ENCODE measurements at places on chromosomes 11 and 22.

DNA sequence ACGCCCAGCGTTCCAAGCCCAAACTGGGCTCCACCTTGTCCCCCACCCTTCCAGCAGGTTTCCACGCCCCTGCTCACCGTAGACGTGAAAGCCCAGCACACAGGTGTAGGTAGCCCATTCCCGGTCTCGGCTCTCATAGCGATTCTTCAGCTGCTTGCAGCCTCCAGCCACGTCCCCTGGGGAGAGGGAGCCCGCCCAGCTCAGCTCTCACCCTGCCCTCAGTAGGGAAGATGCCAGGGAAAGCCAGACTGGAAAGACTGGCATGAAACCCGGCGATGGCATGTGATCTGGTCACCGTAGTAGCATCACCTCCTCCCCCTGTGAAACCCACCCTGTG lies 1.4 kb upstream of the MTA2 start:
- no peak for DNase-seq

GRCh38 chr11:117993988-117994745 lies 8.0 kb downstream of the IL10RA start:
- DNase-seq, result no peak

DNA sequence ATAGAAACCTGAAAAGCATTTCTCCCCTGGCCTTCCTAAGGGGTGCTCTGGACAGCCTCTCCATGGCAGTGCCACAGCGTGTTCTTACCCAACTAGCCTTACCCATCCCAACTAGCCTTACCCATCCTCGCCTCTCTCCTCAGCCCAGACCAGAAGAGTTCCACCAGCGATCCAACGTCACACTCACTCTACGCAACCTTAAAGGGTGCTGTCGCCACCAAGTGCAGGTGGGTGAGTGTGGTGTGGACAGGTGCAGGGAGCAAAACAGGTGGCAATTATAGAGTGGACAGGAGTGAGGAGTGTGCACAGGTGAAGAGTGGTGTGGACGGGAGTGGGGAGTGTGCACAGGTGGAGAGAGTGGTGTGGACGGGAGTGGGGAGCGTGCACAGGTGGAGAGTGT lies 17.8 kb downstream of the TMEM121B start:
- no peak for DNase-seq

DNA sequence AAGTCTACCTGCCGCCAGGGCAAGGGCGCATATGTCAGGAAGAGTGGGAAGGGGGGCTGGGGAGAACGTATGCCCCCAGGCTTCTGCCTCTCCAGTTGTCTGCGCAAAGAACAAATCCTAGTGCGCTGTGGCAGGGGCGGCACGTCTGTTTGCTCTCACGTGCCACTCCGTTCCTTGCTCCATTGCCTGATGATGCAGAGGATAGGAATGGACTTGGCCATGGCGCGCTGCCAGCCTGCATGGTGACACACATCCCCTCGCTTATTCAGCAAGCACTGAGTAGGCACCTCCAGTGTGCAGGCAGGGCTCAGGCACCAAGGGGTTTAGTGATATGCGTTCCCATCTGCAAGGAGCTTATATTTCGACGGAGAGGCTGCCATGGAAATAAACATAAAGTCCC lies 45.4 kb upstream of the SLC22A12 start:
- DNase-seq, result no peak

GRCh38 chr22:22815397-22816170 lies 72.0 kb upstream of the IGLL5 start:
- no peak for DNase-seq

DNA sequence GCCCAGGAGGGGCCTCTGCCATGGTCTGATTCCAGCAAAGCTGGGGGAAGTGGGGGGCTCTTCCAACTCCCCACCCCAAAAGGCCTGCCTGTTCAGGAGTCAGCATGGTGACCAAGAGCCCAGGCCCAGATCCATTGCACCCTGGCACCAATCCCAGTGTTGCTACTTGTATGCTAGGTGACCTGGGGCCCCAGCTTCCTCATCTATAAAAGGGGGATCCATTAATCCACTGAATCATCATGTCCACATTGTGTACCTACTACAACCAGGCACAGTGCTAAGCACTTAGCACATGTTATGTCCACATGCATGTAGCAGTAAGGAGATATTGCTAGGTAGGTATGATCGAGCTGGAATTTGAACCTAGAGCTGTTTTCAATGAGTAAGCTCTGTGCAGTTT lies 2.0 kb downstream of the SYT12 start:
- DNase-seq, result no peak

- peak; percentile 66 for DNase-seq
Measured at GRCh38 chr11:76797341-76798201, 14.4 kb downstream of the TSKU start.

GRCh38 chr22:40855979-40856512 lies 393 bp downstream of the ST13 start:
- no peak for DNase-seq

GRCh38 chr11:60762851-60763691 lies 6.4 kb downstream of the MS4A15 start:
- DNase-seq, result no peak

GRCh38 chr22:40417041-40417440 lies 46.6 kb downstream of the SGSM3 start:
- no peak for DNase-seq

DNA sequence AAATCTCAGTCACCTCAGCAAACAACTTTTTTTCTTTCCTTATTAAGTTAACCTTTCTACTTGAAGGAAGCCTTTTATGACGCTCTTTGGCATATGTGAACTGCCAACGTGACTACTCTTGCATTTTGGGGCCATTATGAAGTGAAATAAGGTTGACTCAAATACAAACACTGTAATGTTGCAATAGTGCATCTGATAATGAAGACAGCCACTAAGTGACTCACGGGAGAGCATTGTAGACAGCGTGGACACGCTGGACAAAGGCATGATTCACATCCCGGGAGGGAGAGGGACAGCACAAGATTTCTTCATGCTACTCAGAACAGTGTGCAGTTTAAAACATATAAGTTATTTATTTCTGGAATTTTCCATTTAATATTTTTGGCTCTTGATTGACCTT lies 560.8 kb downstream of the ETS1 start:
- DNase-seq, result no peak

DNA sequence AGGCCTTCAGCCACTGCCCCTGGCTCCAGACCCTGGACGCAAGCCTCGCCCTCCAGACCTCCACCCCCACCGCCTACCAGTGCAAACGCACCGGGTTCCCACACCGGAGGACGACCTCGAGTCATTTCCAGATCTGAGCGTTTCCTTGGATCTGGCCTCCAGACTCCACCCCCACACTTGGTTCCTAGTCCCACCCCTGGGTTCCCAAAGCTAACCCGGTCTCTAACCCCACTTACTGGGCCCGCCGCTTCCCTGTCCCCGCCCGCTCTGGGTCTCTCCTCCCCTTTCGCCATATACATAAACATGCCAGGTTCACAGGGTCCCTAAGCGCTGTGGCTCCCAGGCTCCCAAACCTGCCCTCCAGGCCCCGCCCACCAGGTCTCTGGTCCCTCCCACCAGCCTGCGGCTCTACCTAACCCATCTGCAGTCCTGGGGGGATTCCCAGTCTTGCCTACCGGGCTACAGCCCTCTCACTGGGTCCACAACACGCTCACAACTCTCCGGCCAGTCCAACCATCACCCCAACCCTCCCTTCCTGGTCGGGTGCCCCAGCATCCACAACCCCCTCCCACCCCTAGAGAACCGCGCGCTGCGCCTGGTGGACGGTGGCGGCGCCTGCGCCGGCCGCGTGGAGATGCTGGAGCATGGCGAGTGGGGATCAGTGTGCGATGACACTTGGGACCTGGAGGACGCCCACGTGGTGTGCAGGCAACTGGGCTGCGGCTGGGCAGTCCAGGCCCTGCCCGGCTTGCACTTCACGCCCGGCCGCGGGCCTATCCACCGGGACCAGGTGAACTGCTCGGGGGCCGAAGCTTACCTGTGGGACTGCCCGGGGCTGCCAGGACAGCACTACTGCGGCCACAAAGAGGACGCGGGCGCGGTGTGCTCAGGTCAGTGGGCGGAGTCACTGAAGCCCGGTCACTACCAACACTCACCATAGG lies 36.7 kb downstream of the CD6 start:
- DNase-seq, result no peak

DNA sequence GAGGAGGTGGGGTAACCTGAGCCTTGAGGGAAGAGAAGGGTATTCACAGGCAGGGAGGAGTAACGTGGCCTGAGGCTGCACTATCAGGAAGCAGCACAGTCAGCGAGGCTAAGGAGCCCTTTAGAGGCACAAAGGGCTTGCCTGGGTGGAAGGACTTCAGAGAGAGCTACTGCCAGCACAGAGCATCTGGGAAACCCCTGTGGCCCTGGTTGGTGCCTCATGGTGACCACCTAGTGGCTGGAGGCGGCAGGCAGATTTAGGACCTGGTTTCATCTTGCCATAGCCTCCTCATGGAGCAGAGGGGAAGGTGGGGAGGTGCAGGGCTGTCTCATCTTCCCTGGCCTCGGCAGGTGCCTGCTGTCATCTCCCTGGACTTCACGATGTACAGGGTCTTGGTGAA lies 64.5 kb downstream of the MPPED1 start:
- no peak for DNase-seq

DNA sequence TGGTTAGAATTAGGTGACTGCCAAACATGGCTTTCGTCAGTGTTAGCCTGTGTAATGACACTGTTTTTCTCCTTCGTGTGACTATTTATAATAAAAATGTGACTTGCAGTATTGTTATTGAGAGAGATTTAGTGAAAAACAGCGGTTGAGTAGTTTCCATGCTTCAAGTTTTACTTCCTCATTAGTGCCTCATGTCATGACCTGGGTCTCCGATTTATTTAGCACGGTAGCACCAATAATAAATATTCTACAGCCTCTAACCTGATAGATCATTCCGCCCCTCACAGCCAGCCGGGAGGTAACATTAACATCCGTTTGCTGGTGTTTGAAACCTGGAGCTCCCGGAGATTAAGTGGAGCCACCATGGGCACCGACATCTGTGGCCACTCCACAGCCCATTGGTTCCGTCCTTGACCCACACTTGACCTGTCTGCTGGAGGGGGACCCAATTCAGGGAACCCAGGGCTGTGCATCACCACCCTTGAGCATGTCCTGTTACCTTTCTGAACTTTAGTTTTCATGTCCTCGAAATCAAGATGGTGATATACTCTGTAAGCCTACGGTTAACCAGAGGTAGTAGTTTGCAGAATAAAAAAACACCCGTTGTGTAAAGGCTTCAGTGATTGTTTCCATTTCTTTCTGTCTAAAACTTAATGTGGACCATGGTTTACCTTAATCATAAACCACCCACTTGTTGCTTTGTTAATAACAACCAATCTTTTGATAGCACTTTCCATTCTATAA lies 104.1 kb downstream of the ATXN10 start:
- no peak for DNase-seq

DNA sequence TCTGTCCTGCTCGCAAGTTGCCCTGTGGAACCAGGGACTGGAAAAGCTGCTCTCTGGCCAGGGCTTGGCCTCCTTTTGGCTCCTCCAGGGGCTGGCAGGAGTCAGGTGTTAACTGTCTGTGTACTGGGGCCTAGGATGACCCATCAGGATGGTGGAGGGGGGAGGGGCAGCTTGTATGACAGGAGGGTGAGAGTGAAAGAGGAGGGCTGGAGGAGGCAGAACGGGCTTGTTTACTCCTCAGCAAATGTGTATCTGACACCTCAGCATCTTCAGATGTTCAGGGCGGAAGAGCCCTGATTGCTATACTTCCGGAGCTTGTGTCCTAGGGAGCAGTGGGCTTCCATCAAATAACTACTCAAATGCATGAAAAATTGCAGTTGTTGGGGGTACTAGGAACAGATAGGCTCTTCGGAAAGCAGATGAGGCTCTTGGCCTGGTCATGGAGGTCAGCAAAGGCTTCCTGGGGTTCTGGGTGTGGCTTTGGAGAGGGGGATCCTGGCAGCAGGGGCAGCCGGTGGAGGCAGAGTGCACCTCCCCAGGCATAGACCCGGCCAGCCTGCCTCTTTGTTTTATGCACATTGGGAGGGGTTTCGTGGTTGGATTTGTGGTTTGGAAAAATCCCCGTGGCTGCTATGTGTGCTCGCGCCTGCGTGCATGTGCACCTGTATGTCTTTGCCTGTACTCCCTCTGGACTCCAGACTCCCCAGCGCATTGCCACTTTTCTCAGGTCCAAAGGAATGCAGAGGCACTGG lies 31.2 kb downstream of the CD82 start:
- DNase-seq, result no peak

GRCh38 chr11:39190751-39191150 lies 2268.7 kb downstream of the LRRC4C start:
- no peak for DNase-seq

- no peak for DNase-seq
Measured at GRCh38 chr11:113440816-113441215, 34.4 kb downstream of the DRD2 start.

DNA sequence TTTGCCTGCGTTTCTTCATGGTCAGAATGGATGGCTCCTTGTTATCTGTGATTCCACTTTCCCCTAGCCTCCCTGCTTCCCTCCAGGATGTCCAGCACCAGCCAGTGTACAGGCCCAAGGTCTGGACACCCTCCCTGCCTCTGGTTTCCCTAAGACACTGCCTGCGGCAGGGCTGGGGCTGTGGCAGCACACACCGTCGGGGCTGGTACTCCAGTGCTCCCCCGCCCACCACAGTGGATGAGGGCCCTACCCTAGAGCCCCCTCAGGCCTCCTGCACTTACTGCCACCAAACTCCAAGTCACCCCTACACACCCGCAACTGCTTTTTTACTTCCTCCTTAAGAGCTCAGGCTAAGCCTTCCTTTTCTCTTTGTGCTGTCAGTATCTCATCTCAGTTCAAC lies 28.9 kb downstream of the ZNF214 start:
- DNase-seq, result no peak

DNA sequence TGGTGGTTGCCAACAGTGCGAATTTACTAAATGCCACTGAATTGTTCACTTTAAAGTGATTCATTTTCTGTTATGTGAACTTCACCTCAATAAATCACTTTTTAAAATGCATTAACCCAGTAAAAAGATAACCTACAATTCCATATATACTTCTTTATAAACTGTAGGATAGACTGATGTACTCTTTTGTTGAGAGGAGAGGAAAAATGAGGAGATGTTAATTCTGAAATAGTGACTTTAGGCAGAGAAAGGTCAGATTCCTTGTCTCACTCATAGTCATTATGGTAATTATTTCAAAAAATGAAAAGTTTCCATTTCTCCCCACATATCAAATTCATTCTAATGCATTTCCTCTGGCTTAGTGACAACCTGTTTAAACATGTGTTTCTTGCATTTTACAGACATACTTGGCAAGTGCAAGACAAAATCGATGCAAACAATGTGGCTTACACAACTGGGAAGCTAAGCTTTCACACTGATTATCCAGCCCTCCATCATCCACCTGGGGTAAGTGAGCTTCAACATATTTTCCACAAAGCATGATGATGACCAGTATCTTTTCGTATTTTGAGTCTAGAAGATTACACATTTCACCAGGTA lies 74.5 kb downstream of the BBOX1 start:
- DNase-seq, result no peak

All from type B pancreatic cell (in vitro differentiated cells).